ENCODE measurements at places on chromosomes 12 and 14.

DNA sequence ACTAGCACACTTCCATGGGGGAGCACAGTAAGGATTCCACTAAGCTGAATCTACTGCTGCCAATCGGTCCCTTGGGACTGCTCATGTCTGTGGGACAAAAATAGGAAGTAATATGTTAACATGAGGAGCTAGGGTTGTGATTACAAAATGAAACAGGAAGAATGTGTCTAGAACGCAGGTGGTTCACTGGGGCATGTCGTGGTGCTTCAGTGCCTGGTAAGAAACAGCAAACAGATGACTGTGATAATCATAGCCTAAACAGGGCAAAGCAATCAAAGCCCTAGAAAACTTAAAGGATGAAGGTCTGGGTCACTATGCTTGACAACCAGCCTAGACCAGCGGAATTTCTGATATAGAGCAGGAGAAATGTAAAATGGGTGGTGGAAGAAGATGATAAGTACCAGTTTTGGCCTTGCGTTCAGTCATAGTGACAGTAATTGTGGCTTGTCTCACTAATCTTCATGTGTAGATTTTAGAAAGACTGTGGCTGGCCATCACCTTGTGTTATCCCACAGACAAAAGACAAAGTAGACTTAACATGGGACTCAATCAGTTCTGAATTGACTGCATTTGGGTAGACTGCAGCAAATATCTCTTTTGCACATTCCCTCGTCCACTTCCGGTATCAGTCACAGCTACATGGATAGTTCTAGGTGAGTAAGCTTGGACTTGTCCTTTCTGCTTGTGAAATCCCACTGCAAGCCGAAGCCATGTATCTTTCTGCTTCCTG, 51.4 kb downstream of the WASHC3 start:
- DNase-seq = no peak

- DNase-seq = no peak
Observed at GRCh38 chr14:85042301-85042700, 487.6 kb upstream of the FLRT2 start.

DNA sequence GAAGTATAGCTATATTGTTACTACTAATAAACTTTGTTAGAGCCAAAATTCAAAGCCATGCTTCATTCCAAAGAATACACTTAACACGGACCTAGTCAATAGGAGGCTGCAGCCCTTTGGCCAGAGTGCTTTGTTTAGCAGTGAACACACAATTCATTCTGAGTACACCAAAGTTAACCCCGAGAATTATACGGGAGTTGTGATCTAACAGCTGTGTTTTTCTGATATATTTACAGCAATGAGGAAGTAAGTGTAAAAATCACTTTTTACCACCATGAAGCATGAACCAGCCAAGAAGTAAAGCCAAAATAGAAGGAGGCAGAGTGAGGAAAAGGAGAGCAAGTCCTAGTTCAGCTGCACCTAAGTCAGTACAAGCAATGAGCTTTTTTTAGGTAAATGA, 156.8 kb upstream of the PDE3A start:
- no peak for DNase-seq

- DNase-seq = no peak
Observed at GRCh38 chr12:63085120-63085519, 65.9 kb downstream of the AVPR1A start.

- DNase-seq = no peak
Observed at GRCh38 chr14:30608533-30609006, 13.5 kb upstream of the SCFD1 start.

DNA sequence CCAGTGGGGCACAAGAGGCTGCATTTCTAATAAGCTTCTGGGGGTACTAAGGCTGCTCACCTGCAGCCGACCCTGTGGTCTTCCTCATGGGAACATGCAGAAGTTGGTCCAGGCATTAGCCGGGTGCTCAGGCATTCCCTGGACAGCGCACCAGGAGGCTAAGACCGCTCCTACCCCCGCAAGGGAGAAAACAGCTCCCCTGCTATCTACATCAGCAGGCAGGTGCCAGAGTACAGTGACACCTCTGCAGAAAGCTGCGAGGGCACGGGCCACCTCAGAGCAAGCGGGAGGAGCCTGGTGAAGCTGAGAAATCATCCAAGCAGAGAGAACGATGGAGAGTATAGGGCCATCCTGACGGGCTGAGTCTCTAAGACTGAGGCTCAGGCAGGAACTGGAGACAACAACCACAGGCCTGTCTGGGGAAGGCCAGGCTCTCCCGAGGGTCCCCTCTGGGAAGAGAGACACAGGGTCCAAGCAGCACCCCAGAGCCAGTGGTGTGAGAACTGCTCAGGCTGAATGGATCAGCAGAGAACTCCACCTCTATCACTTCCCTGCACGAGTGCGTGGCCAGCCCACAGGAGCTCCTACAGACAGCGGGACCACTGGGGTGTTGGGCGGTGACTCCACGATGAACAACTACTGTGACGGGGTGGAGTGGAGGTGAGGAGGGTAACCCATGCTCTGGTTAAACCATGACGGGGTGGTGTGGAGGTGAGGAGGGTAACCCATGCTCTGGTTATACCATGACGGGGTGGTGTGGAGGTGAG, 62.1 kb downstream of the AMN start:
- no peak for DNase-seq

All from neural progenitor cell (in vitro differentiated cells).